ENCODE measurements at places on chromosomes 1 and 21. TPM values are rescaled to one million over a fixed set of nuclear protein-coding genes. Genes with fewer than 3 reads are reported as not detected.

The UBL4B gene
- not detected for polyA plus RNA-seq

- no peak for DNase-seq
Observed at GRCh38 chr1:43451701-43452532, 1.8 kb downstream of the HYI start.

DNA sequence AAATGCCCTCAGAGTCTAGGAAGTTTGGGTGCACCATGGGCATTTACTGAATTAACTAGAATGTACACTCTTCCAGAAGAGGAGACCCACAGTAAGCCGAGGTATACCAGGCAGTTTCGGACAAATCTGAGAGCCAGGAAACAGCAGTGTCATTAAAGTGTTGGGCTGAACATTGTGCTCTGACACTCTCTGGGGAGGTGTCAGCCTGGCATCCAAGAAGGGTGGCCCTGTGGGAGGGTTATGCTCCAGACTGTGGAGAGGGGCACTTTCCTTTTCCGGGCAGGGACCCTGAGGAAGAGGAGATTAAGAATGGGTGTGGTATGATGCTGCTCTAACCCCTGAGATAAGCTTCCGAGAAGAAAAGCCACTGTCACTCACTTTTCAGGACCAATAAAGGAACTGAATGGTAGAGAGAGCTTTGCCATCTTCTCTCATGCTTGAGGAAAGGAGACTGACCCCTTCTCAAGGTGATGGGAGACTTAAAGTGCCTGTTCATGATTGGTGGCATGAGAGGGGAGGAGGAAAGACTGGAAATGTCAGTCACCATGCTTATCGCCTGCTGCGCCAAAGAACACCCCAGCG, 98.2 kb downstream of the UCK2 start:
- no peak for DNase-seq

- no peak for DNase-seq
Observed at GRCh38 chr1:195105281-195105680, 1503.0 kb downstream of the KCNT2 start.

Measured in renal cortex interstitium (tissue), 15 donors.